ENCODE measurements at places on chromosomes 1 and 21. TPM values are rescaled to one million over a fixed set of nuclear protein-coding genes. Genes with fewer than 3 reads are reported as not detected.

SPRR1B gene
- total RNA-seq: not detected

PRDM16 gene
- total RNA-seq: 5.5 TPM

AADACL4 gene
- total RNA-seq: not detected

DNA sequence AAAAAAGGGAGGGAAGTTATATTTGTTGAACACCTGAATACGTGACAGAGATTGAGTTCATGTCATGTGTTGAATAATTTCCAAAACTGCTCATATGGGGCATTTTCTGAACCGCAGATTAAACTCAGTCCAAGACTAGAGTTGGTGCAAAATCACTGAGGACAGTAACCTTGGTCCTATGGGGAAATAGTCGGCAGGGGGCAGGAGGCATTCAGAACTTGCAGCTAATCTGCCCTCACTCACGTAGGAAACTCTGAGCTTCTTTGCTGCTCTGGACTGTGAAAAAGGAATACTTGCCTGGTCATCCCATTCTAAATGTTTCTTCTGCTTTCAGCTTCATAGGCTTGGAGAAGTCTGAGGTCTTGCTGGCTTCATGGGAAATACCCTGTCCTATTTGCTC lies 228.3 kb upstream of the ZP4 start:
- no peak for DNase-seq
- H3K27me3 ChIP-seq: no peaks in the 10 kb centered on the region
- H3K27ac ChIP-seq: no peak overlapping the region
- H3K4me1 ChIP-seq: no peaks in the 10 kb centered on the region

OR10J1 gene
- not detected for total RNA-seq

DNA sequence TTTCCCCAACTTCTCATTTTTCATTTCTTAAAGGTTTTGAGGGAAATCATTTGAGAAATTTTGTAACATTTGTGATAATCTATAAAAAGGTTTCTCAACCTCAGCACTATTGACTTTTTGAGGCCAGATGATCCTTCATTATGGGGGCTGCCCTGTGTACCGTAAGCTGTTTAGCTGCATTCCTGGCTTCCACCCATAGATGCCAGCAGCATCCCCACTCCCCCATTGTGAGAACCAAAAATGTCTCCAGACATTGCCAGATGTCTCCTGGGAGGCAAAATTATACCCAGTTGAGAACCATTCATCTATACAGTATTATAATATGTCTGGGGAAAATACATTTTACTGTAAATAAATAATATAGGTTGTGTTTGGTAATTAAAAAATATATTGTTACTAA lies 146.0 kb downstream of the PBX1 start:
- no peak for DNase-seq
- H3K4me3 ChIP-seq: no peak overlapping the region
- H3K36me3 ChIP-seq: no peaks in the 10 kb centered on the region
- H3K27me3 ChIP-seq: no peaks in the 10 kb centered on the region

DNA sequence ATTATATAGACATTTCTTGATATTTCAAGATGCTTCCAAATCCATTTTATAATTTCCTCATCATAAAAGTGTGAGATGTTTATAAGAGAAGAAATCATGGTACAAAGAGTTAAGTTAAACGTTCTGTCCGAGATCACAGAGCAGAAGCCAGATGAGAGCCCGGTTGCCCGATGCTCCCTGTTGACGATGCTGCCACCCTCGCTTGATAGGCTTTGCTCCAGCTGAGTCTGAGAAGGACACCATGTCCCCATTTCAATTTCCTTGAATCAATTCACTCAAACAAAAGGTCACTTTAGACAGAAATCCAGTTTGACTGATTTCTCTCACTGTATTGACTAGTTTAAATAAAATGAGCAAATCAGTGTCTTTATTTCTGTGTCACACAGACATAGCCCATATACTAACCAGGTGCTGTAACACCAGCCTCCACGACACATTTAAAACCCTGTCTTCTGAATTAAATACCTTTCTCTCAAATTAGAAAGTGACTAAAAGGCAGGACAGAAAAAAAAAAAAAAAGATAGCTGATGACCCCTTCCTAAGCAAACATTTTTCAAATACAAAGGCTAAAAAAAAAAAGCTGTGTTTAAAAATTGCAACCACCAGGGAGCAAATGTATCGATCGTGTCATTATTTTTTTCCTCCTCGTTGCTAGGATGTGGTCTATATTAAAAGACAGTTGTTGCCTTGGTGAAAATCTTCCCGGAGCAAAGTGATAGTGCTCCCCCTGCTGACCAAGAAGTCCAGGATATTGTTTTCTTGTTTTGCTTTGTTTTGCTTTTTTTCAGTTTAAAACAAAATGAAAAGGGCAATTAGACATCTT lies 35.2 kb downstream of the DNASE2B start:
- no peaks in the 10 kb centered on the region for H3K36me3 ChIP-seq
- no peaks in the 10 kb centered on the region for H3K4me1 ChIP-seq
- peak; percentile 40 for DNase-seq
- no peak overlapping the region for H3K27ac ChIP-seq

- no peaks in the 10 kb centered on the region for H3K36me3 ChIP-seq
- H3K27me3 ChIP-seq: no peaks in the 10 kb centered on the region
- no peaks in the 10 kb centered on the region for H3K4me1 ChIP-seq
- no peak for DNase-seq
- no peak overlapping the region for H3K27ac ChIP-seq
- no peak overlapping the region for H3K4me3 ChIP-seq
Observed at GRCh38 chr1:183435497-183435896, 17.3 kb upstream of the NMNAT2 start.

DNA sequence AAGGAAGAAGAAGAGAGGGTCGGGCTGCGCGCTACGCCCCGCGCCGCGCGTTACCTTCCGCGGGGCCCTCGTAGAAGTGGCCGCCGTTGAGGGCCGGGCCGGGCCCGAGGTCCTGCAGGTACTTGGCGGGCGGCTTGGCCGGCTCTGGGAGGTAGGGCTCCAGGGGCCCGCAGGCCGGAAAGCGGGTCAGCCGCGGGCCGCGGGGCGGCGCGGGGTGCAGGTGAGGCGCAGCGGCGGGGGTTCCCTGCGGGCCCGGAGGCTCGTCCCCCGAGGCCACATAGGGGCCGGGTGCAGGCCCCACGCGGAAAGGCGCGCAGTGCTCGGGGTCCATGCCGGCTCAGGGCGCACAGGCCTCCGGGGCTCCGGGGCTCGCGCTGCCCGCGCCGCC lies 196 bp downstream of the ALX3 start:
- H3K27ac ChIP-seq: no peak overlapping the region
- peak overlapping the region; percentile 27 for H3K4me3 ChIP-seq
- H3K36me3 ChIP-seq: no peaks in the 10 kb centered on the region
- peaks cover 48% of the 10 kb centered on the region for H3K27me3 ChIP-seq
- no peak for DNase-seq
- peaks cover 20% of the 10 kb centered on the region for H3K4me1 ChIP-seq

DNA sequence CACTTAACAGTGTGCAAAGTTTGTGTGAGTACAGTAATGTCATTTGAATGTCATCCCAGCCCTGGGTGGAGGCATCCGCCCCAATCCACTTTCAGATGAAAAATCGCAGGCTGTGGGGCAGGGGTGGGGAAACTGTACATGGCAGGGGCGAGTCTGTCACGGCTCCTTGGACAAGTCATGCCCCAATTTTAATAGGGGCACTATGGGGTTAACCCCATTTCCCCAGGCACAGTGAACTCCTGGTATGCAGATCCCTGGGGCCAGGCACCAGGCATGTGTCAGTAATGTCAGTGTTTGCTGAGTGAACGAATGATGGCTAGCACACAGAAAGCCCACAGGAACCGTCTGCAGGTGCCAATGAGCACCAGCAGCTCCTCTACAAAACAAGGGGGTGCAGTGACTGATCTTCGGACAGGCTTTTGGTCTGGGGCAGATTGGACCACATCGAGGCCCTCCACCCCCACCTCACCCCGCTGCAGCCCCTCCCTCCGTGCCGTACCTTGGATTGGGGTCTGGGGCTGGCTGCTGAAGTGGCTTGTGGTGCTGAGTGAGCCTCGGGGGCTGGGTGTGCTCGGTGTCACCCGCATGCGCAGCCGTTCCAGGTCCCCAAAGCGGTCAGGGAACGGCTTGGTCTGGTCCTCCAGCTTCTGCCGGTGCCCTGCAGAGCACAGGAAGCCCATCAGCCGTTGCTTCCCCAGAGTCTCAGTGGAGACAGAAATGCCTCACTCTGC lies 23.2 kb downstream of the RUNX3 start:
- H3K36me3 ChIP-seq: no peaks in the 10 kb centered on the region
- no peak overlapping the region for H3K27ac ChIP-seq
- no peak overlapping the region for H3K4me3 ChIP-seq
- H3K4me1 ChIP-seq: no peaks in the 10 kb centered on the region
- H3K27me3 ChIP-seq: no peaks in the 10 kb centered on the region

DNA sequence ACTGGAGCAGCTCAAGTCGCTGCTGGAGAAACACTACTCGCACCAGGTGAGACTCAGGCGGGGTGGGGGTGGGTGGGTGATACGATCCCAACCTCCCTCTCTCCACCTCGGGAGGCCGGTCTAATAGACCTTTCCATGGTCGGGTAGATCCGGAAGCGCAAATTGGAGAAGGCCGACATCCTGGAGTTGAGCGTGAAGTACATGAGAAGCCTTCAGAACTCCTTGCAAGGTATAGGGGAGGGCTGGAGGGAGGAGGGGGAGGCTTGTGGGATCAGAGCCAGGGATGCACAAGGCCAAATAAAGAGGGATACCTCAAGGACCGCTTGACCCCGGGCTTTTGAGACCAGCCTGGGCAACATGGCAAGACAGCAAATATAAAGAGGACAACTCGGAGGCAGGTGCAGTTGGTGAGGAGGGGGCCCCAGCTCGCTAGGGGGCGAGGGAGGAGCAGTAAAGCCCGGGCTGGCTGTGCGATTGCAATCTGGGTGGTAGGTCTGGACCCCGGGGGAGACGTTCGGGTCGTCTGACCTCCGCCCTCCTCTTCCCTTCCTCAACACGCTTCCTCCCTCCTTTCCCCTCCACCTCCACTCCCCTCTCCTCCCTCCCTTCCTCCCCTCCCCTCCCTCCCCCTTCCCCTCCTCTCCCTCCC lies 546 bp downstream of the HES3 start:
- no peak overlapping the region for H3K27ac ChIP-seq
- no peaks in the 10 kb centered on the region for H3K27me3 ChIP-seq
- no peak overlapping the region for H3K4me3 ChIP-seq
- no peaks in the 10 kb centered on the region for H3K36me3 ChIP-seq
- no peak for DNase-seq

APCS gene
- not detected for total RNA-seq

Measured in Peyer's patch (tissue), 4 donors.